ENCODE measurements at places on chromosomes 16 and 17.

GRCh38 chr16:85245307-85246172, 133.3 kb upstream of the CIBAR2 start:
- DNase-seq, result no peak

- no peak for DNase-seq
These were observed at the start of gene MYH8 for GRCh38 chr17:10421900-10422542. MYH8 (minus strand) TSS chr17:10421950; CDS start chr17:10420227, 1,723 bp downstream.

DNA sequence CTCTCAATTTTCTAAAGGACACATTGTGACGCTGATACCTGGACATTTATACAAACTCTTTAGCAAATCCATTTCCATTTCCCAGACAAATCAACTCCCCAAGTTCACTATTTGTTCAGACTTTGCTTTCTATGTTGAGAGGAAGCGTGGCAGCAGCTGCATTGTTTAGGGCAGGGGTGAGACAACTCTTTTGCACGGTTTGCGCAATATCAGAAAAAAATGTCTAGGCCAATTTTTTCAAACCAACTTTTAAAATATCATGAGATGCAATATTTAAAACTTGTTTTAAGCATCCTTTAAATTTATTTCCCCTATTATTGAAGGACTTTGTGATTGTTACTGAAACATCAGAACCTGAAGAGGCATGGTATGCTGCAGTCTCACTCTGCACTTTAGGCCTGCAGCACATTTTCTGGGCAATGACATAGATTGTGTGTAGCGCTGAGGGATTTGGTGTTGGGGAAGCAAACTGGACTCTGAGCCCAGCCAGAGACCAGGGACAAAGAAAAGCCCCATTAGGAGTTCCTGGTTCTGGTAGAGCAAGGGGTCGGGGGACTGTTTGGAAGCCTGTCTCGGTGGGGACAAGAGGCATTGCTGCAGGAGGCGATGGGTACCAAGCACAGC, 6.4 kb upstream of the CCDC182 start:
- DNase-seq, result no peak

GRCh38 chr17:61464843-61465180, 12.6 kb downstream of the TBX4 start:
- no peak for DNase-seq

- DNase-seq, result no peak
These were observed 17.6 kb upstream of the CYB5B start for GRCh38 chr16:69406780-69407331.

DNA sequence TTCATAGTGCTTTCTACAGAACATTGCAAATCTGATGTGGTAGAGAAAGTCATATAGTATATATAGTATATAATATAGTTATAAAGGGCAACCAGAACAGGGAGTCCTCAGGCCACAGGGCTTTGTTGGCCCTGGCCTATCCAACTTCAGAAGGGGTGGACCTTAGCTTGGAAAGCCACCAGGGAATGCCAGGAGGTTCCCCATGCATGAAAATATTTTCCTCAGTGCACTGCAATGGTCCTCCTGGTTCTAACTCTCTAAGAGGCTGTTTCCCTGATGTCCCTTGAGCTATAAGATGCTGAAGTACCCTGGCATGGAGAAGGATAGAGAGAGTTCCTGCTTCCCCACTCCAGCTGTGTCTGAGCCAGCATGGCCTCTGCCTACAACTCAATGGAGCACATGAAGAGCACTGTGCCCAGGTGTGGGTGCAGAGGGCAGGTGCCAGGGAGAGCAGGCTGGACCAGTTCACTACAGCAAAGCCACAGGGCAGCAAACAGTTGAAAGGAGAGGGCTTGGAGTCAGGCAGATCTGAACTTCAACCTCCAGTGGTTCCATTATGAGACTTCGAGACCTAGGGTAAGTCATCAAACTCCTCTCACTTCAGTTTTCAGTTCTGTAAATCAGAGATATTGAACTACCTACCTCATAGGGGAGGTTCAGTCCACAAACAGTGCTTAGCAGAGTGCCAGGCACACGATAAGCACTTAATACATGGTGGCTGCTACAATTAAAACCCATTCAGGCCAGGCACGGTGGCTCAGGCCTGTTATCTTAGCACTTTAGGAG, 183.1 kb downstream of the SALL1 start:
- DNase-seq, result no peak

Data from activated gamma-delta T cell (primary cell).